NCI-H460 (cell line): ENCODE measurements at places on chromosomes 12 and 14. TPM values are rescaled to one million over a fixed set of nuclear protein-coding genes. Genes with fewer than 3 reads are reported as not detected.
A peak's percentile ranks its signal among the peaks of the same experiment; 100 is the strongest.

DNA sequence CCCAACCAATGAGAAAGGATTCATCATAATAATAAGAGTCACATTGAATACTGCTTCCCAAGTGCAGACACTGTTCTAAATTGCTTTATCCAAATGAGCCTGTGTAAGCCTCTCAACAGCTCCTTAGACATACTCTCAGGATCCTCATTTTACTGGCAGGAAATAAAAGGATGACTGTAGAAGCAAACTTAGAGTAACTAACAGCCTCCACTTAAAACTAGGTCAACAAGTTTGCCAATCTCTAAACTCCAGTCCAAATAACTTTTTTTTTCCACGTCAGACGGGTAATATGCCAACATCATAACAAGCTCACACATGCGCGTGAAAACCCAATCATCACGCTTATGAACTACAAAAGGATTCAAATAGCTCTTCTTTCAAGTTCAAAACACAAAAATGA lies 15.3 kb upstream of the DPF3 start:
- DNase-seq: no peak

GRCh38 chr12:69648476-69648875 lies 37.8 kb upstream of the LRRC10 start:
- peak; percentile 20 for DNase-seq

DNA sequence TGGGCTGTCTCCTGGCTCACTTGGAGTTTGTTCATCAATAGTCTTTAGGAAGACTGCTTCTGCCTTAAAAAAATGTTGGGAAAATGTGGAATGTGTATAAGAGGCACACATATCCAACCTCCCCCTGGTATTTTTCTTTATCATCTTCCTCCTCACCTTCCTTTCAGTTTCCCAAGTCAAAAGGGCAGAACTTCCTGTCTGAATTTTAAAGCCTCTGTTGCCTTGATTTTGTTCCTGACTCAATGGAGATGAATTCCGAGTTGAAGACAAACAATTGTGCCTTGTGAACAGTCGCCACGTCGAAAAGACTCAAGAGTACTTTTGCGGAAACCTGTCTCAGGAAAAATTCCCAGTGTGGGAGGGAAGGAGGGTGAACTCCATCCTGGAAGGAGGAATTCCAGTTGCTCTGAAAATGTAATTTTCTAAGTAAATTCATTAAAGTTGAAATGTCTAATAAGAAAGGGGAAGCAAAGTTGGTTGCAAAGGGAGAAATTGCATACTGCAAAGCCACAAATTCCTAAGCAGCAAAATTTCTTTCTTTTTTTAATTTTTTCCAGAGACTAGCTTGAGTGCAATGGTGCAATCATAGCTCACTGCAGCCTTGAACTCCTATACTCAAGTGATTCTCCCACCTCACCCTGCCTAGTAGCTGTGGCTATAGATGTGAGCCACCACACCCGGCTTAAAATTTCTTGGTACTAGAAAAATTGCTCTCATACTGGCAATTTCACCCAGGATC lies 50.2 kb upstream of the ELK3 start:
- DNase-seq: no peak

DNA sequence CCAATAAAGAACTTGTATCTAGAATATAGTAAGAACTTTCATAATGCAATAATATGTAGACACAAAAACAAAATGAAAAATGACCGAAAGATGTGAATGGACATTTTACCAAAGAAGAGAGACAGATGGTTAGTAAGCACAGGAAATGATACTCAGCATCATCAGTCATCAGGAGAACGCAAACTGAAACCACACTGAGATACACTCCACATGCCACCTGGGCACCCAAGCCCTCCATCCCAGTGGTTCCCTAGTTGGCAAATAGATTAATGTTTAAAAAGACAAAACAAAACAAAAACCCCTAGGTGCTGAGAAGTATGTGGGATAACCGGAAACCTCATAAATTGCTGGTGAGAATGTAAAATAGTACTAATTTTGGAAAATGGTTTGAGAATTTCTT lies 26.8 kb upstream of the VPS33A start:
- DNase-seq: no peak

DNA sequence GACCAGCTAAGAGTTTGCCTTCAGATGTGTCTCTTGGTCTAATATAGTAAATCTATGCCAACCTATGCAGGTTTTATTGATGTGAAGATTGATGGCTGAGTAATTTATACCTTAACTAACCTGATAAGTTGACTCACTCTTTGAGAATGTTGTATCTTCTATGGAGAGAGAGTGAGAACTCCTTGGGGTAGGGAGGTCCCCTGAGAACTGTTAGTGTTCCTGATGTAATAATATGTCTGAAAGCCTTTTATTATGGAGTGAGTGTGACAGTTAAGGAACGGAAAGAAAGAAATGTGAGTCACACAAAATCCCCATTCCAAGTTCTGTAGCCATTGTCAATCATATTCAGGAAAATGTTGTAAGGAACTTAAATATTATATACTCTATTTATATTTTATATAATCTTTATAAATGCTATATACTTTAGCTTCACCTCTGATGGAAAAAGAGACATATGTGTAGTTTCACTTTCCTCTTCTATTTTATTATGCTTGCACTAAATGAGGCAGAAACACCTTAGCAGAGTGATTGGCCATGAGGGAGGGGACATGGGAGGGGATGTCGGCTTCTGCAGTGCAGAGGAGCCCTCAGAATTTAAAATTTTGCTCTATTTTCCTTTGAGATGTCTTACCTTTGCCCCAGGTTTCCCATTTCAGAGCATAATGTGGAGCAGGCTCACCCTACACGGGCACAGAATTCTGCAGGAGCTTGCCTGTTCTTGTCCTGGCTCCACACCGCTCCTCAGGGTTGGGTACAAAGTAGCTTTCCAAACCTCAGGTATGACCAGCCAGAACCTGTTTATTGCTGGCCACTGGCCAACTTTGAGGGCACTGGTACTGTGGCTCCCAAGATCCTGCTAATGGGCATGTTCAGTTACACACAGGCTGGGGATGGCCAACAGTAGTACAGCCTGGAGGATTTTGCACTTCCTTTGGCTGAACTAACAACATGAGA lies 57.7 kb downstream of the ARF6 start:
- no peak for DNase-seq

DNA sequence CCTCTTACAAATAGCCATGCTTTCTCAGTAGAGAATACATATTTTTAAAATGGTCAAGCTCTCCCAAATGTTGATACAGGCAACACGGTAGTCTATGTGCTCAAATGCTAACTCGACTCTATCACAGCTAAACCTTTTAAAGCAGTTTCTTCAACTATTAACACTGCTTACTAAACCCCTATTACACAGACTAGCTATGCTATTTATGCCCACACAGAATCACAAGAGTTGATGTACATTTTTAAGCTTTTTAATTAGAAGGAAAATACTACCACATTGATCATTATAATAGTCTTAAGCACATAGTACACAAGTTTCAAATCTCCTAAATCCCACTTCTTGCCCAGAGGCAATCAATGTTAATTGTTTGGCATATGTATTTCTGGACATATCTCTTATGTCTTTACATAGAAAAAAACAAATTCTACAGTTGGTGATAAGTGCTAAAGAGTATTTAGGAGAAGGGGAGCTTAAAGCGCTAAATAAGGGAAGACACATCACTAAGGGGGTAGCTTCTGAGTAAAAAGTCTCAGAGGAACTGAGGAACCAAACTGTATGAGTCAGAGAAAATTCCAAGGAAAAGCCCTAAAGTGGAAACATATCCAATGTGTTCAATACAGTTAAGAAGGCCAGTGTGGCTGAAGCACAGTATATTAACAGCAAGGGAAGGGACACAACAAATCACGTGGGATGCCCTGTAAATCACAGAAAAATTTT lies 13.7 kb downstream of the HNRNPC start:
- DNase-seq: no peak

The IQSEC3 gene
- not detected in 2 replicates for total RNA-seq
